ENCODE measurements at places on chromosomes 7 and 10.

- no peak for DNase-seq
Measured at GRCh38 chr10:48554246-48554645, 50.6 kb downstream of the ARHGAP22 start.

DNA sequence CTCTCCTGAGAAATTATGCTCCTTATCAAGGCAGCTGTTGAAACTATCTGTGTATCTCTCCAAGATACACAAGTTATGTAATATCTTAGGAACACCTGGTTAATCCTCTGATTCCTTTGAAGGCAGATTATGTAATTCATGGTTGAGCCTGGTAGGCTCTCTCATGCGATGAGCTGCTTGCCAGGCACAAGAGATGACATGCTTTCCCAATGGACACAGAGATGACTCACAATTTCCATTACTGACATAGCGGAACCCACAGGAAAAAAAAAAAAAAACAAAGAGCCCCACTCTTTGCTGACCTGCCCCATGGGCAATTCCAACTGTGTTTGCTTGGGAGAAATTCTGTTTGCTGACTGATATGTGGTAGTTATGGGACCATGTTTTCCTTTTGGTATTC lies 736.4 kb upstream of the PHF14 start:
- no peak for DNase-seq

DNA sequence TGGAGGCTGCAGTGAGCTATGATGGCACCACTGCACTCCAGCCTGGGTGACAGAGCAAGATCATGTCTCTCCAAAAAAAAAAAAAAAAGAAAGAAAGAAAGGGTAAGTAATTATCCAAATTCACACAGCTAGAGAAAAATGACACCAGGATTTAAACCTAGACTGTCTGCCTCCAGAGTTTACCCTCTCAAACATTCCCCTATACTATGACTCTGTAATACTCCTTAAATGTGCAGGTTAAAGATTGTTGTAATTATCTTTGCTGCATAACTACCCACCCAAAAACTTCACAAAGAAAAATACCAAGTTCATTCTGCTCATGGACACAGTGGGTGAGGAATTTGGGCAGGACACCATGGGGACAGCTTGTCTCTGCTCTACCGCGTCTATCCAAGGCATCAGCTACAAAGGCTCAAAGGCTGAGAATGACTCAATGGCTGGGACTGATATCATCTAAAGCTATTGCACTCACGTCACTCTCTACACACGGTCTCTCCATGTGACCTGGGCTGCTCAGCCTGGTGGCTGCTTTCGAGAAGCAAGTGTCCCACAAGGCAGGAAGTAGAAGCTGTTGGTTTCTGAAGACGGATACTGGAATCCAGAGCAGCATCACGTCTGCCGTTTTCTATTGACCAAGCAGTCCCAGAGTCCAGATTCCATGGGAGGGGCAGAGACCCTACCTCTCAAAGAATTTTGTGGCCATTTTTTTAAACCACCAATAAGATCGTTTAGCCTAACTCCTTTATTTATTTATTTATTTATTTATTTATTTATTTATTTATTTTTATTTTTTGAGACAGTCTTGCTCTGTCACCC lies 185.7 kb upstream of the AUTS2 start:
- DNase-seq, result no peak

DNA sequence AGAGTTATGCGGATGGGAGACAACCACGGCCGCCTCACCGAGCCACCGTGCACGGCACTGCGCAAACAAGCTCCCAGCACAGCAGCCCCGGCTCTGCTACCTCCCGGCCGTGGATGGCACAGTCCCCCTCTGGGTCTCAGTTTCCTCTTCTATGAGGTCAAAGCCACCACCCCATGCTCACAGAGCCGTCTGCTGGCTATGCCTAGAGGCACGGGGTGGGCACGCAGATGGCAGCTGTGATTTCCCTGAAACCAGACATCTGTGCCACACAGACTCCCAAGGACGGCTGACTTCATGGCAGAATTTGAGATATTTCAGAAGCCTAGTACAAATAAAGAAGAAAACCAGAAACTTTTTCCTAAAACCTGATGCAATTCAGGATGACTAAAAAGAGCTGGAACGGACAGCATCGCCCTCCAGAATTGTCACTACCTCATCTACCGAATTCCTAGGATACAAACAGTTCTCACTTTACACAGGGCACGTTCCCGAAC lies 73.2 kb downstream of the AMZ1 start:
- no peak for DNase-seq

DNA sequence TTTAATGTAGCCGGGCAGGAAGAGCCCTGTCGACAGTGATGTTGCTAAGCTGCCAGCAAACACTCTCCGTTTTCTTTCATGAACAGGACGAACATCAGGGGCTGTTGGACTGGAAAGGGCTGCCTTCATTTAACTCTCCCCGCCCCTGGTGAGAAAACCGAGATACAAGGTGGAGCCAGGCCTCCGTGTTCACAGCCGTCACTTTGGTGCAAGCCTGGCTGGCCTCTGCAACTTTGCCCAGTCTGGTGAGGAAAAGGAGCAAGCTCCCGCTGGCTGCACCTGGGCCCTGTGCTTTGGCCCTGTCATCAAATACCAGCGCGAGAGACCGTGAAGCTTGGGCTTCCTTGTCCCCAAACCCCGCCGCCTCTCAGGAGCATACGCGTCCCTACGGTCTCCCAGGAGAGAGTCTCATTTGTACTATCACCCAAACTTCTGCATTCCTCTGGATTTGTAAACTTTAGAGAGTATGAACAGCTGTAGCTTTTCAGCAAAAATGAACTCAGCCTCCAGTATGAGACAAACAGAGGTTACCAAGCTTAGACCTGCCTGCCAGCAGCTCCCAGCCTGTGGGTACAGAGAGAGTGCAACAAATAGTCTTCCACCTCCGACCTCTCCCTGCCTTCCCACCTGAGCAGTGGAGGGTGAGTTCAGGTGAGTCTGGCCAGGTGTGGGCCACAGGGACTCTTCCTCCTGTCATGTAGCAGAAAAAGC lies 445.3 kb upstream of the MGMT start:
- no peak for DNase-seq

DNA sequence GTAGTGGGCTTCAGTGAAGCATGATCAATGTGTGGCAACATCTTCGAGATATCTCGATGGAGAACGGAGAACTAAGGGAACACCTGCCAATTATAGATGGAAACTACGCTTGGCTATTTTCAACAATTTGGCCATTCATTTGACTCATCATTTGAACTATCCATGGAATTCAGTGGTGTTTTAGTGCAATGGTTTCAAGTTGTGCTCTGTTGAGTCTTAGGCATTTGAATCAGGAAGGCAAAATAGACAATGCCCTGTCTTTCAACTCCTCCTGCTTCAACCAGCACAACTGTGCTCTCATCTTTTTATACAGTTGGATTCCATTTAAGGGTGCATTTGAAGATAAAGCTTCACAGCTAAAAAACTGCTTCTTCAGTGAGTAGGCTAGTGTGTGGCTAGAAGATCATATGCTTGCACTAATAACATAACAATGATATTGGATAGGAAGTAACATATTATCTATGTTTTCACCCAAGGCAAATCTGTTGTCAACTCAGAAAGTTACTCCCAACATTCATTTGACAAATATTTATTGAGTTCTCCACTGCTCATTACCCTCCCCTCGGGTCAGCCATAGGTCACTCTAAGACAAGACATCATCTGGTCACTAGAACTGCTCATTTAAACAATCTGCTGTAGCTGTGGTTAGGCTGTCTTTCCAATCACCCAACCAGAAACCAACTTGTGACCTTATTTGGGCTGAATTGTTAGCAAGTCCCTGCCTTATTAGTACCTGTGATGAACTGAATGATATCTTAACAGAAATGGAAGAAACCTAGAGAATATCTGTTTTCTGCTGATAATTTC lies 314.1 kb upstream of the SP4 start:
- no peak for DNase-seq

DNA sequence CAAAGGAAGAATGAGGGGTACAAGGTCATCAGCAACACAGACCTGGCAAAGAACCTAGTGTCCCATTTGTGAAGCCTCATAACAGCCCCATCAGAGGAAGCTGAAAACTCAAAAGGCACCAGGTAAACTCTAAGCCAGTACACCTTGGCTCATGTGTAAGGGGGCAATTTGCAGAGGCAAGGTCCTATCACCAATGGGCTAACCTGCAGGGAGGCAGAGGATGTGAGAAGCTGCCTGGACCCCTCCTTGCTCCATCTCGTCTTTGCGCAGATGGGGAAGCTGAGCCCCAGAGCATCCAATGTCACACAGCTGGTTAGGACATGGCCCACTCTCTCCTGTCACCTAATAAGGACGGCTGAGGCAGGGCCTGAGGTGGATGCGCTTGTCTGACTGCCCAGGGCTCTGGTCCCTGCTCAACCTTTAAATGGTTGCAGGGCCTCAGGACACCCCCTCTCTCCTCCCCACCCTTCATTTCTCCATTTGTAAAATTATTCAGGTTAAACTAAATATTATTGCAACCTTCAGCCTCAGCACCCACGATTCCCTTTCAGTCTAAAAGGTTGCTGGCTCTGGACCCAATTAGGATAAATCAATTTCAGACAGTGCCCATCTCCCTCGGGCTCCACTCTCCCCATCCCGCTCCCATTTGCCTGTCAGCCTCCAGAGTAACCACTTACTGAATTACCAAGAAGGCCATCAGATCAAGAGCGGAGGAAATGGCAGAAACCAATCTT lies 135.3 kb downstream of the OAT start:
- no peak for DNase-seq

- DNase-seq, result no peak
Measured at GRCh38 chr7:103821092-103821491, 168.4 kb downstream of the RELN start.

DNA sequence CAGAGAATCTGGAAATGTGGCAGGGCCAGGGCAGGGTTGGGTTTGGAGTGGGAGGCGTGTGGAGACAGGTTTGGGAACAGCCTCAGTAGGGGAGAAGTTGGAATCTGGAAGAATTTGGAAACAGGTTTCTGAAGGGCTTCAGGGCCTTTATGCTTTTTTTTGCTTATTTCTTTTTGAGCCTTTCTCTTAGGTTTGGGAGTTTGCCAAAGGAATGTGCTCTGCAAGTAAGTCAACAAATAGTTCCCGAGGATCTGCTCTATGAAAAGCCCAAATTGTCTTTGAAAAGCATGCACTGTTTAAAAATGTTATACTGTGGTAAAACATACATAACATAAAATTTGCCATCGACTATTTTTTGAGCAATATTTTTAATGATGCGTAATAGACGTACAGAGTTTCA lies 86.7 kb upstream of the ADRB1 start:
- no peak for DNase-seq

GRCh38 chr10:95661818-95662217 lies 5.3 kb upstream of the ALDH18A1 start:
- DNase-seq, result no peak

- DNase-seq, result no peak
Measured at GRCh38 chr7:39259391-39260003, 281.8 kb downstream of the POU6F2 start.

- DNase-seq, result no peak
Measured at GRCh38 chr7:156194813-156195212, 382.6 kb upstream of the SHH start.

DNA sequence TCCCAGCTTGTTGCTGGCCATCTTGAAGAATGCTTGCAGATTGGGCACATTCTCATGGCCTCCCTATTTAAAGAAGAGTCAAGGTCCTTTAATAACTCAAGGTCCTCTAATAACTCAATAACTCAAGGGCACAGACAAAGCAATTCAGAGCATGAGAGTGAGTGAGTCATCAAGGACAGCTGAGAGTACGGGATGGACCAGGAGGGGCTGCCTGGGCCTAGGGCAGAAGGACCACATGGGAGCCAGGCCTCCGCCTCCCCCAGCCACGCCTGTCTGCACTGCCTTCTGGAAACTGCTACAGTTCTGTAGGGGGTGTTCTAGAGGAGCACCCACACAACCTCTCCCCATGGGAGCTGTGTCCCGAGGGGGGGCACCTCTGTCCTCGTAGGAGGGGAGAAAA lies 48.9 kb downstream of the ZNF503 start:
- no peak for DNase-seq

DNA sequence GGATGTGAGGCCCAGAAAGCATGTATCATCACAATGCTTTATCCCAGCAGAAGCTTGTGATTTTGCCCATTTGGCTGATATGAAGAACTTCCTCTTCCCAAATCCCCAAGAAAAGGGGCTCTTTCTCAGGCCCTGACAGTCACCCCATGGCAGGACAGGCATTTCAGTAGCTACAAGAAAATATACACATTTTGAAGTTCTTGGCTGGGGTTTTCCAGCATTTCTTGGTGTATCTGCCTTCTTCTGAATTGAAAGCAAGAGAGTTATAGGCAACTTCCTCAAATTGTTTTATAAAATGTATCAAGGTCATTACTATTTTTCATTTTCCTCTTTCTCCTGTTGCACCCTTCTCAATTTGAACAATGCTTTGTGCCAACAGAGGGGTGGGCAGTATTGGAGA lies 63.3 kb upstream of the PDLIM1 start:
- DNase-seq, result no peak

- DNase-seq, result no peak
Measured at GRCh38 chr10:24556126-24556749, 167.4 kb downstream of the ARHGAP21 start.

DNA sequence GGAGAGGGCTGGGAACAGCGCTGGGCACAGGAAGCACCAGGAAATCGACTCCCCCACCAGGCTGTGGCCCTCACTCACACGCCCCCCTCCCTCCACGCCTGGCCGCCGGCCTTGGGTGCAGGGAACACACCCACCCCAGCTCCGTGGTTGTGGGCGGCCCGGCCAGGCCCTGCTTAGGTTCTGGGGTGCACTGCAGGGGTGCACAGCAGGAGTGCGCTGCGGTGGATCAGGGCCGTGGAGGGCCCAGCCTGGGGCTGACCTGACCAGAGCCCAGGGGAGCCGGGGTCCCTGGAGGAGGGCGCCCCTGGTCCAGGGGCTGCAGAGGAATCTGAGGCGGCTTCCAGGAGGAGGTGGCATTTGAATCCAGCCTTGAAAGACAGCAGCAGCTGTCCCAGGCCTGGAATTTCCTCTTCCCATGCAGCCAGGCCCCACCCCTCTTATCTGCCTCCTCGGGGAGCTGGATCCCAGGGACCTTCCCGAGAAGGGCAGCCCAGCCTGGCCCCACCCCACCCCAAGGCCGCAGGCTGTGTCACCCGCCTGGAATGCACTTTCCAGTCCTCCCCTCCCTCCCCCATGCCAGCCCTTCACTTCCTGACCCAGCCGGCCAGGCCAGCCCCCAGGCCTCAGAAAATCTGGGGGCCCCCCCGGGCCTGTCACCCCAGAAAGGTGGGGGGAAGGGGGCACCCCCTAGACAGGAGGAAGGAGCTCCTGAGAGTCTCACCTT lies 18.4 kb upstream of the PDGFA start:
- no peak for DNase-seq

DNA sequence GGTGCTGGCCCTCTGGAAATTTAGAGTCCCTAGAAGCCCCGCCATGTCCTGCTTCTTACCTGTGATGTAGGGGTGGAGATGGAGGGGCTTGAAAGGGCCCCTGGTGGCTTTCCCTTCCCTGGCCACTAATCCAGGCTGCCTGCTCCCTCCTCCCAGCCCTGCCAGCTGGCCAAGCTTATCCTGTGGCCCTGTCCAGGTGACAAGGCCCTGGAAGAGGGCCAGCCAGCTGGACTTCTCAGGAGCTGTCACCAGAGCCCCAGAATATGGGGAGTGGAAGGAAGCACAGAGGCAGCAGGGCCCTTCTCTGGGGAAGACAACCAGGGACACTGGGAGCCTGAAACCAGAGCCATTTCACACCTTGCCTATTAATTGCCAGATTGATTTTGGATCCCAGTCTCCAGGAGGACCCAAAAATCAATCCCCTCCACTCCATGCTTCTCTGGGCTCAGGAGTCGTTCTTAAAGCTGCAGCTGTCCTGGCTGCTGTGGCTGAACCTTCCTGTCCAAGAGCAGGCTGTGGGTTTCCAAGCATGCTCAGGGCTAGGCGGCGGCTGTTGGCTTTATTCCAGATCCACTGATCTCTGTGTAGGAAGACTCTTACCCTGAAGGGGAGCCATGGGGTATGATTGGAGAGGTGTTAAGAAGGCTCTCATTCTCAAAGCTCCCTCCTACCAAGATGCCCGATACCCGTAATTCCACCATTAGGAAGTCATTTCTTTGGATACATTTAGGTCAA lies 52.6 kb upstream of the PCBD1 start:
- DNase-seq, result peak; percentile 15

Data from cerebellar nuclear complex (tissue), 1 donor.